GM04503 (cell line): ENCODE measurements at places on chromosomes 1 and 21.

- no peak for DNase-seq
Measured at GRCh38 chr1:34792868-34793727, at the start of gene GJA4. Gene GJA4, plus strand, starts transcription at chr1:34792999. Its CDS starts 1,215 bp downstream, at chr1:34794214.

DNA sequence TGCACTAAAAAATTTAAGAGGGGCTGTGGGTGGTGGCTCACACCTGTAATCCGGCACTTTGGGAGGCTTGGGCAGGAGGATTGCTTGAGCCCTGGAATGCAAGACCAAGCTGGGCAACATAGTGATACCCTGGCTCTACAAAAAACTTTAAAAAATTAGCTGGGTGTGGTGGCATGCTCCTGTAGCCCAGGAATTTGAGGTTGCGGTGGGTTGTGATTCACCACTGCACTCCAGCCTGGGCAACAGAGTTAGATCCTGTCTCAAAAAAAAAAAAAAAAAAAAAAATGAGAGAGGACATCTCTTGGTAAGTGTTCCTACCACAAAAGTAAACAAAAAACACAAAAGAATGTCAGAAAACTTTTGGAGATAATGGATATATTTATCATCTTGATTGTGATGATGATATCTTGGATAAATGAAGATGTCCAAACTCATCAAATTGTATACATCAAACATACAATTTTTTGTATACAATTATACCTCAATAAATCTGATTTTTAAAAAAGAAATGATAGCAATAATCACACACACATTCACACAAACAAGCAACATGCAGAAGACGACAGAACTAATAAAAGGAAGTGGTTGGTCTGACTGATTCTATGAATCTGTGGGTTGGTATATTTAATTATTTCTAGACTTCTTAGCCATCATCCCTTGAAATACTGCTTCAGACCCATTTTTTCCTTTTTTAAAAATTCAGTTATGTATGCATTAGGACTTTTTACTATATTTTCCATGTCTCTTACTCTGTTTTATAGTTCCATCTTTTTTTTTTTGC, 465.9 kb downstream of the PLA2G4A start:
- DNase-seq, result no peak

DNA sequence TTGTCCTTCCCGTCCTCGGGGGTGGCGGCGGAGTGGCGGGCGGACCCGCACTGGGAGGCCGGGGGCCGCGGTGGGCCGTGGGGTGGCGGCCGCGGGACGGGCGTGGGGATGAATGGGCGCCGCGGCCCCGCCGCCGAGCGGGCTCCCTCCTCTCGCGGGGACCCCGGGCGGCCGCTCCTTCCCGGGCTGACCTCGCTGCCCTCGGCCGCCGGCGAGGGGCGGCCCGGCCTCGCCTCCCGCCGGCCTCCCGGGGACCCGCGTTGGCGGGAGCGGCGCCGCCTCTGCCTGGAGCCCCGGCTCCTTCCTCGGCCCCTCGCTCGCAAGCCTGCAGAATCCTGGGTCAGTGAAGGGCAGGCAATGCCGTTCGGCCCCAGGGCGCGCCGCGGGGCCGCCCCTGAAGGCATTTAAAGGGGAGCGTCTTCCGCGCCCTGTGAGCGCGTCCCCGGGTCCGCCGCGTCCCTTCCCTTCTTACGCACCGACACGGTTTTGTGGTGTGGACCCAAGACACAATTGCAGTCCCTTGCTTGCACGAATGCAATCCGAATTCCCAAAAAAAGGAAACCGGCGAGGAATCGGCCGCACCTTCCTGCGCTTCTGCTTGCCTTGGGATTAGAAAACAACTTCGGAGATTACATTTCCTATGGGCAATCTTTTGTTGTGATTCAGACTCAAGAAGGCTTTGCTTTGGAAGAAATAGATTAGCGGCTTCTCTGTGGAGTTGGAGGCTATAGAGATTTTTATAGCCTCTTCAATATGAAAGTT, 776 bp downstream of the ITSN1 start:
- no peak for DNase-seq

- DNase-seq, result no peak
Measured at GRCh38 chr1:151495316-151495715, 15.9 kb upstream of the CGN start.
